ENCODE measurements at places on chromosomes 11 and 22.

DNA sequence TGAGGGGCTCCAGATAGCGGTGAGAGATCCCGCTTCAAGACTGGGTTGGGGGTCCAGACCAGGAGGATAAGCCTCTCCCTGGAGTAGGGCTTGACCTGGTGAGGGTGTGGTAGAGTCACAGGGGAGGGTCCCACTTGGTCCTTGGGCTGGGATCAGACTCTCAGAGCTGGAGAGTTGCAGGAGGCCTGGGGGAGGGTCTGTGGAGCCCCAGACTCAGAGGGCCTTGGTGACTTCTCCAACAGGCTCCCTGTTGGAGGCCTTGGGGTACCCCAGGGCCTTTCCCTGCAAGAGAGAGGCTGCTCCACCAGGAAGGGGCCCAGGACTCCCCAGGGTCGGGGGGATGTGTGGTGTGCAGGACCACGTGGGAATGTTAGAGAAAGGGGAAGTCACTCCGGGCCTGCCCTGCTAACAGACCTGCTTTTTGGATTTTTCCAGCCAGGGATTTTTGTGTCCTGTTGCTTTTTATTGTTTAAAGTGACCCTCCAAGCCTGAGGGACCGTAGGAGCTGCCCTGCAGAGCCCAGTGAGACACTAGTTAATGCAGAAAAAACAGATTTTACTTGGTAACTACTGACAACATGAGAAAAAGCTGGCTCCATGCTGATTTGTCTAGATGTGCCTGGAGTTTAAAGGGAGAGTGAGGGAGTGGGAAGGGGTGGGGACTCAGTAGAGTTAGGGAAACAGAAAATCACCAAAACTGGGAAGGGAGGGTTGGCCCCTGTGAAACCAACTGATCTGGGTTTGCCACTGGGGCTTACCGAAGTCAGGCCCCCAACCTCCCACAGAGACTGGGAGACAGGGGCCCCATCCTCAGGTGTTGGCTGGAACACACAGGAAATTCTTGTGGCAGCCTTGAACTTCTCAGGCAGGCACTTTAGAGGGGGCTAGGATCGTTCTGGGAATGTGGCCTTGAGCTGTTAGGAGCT, 801 bp upstream of the TXNRD2 start:
- no peak for DNase-seq

- DNase-seq: peak; percentile 37
These were observed 74.6 kb upstream of the SUSD2 start for GRCh38 chr22:24106385-24107381.

GRCh38 chr11:66346476-66347424, 679 bp downstream of the B4GAT1 start:
- DNase-seq: no peak

DNA sequence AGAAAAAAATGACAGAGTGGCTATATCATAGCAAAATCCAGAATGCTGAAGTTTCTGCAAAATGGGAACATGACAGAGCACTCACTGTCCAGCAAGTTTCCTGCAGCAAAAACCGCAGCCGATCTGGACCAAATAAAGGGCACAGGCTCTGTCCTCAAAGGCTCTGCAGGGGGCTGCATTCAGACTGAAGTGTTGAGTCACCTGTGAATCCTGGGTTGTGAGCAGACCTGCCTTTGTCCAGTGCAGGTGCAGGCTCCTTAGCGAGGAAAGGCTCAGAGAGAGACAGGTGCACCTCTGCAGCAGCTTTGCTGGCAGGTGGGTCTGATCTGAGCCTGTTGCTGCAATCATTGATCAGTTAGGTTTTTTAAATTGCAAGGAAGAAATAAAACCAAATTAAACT, 29.3 kb upstream of the NFAM1 start:
- no peak for DNase-seq

- DNase-seq: no peak
These were observed 2.3 kb upstream of the IRF7 start for GRCh38 chr11:617912-618682.

- DNase-seq: no peak
These were observed 125.5 kb upstream of the MTMR2 start for GRCh38 chr11:96049426-96049825.

DNA sequence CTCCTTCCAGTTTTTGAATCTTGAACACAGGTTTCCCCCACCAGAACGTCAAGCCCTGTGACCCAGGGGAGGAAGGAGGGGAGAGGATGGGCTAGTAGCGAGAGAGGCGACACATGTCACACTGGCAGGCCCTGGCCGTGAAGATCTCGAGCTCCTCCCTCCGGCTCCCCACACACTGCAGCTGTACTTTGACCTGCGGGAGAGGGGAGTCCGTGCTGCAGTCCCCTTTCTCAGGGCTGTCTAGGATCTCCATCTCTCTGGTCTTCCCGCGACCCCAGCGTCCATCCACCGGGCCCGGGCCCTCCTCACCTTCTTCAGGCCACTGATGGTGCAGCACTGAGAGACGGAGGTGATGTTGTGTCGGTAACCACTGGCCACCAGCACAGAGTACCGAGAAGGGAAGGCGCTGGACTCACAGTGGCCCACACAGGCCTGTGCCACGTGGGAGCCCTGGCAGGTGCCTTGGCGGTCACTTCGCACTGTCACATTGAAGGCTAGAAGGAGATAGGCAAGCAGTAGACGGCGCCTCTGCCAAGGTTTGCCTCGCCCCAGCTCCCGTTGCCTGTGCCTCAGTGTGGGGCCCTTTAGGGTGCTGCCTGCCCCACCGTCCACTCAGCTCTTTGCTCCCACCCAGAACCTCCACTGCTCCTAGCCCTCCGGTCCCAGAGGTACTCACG, 873 bp downstream of the GPHA2 start:
- DNase-seq: no peak

DNA sequence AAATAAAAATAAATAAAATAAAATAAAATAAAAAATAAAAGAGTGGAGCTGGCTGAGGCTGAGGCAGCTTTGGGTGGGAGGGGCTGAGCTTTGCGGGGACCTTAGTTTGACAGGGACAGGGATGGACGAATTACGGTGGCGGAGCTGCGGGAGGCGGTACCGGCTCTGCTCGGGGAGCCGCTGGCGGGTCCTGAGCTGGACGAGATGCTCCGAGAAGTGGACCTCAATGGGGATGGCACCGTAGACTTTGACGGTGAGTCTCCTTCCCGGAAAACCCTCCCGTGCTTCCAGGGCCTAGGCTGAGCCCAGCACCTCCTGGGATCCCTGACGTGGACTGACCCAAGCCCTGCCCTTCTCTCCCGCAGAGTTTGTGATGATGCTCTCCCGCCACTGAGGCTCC, 3.1 kb downstream of the CABP4 start:
- DNase-seq: no peak
